ENCODE measurements at places on chromosomes 13 and 19.

GRCh38 chr19:42628411-42629140 lies 33.9 kb upstream of the CEACAM8 start:
- DNase-seq, result no peak

DNA sequence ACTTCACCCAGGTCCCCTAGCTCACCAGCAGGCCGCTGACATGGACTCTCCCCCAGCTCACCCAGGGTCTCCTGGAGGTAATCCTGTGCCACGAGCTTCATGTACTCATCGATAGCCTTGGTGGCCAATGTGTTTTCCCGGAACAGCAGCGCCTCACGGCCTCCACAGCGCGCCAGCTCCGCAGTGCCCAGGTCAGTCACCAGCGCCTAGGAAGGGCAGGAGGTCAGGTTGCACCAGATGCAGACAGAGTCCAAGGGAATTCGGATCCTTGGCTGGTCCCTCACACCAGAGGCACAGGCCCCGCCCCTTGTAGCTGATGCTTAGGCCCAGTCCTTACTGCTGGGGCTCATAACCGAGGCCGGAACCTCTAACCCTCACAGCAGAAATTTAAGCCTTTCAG lies 6.7 kb upstream of the WIZ start:
- DNase-seq, result no peak

DNA sequence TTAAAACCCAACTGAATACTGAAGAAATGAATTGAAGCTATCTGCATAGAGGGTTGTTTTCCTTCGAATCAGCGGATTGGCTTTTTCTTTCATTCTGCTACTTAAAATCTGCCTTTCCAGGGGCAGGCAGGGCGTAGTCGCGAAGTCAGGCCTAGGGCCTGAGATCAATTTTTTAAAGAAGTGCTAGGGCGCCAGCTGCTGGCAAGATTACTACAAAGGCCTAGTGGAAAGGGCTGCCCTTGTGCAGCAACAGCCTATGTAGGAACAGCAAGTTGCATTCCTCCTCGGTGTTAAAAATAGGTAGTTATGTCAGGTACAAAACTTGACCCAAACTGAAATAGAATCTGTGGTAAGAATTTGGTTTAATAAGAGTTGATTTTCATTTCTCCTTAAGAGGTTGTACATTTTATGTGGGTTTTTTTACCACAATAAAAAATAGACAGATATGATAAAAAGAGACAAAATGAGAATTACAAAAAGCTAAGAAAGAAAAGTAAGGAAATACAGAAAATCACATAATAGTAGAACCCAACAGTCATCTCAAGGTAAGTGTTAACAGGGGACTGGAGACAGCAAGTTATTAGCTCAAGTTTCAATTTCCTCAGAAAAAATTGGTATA lies 9.5 kb upstream of the URAD start:
- no peak for DNase-seq

DNA sequence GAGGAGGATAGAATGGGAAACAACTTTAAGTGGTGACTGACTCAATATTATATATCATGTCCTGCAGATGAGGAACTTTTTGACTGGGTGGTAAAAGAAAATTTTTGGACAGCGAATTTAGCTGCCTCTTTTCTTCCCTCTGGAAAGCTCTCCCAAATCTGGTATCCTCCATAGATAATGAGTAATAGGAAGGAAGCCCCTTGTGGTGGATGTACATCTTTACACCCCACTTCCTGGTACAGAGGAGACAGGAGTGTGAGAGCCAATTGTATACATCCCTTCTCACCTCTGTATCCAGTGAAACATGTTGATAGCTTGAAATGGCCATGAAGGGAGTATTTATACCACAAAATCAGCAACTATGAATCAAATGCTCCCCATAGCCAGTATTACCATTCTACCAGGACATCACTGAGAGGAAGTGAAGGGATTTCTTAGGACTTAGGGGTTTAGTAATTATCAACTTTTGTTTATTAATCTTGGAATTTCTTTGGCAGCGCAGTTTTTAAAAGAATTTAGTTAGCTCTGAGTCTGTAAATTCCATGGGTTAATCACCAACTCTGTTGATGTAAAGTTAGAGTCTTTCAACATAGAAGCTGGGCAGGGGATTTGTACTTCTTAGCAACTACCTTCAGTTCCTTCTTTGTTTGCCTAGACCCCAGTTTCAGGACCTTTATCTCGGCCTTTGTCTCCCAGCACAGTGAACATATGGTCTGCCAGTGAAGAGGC lies 17.0 kb upstream of the TDRD3 start:
- DNase-seq, result no peak

- no peak for DNase-seq
Measured at GRCh38 chr19:4910594-4911281, 1.4 kb downstream of the UHRF1 start.

GRCh38 chr19:15584095-15584494 lies 30.9 kb upstream of the CYP4F8 start:
- DNase-seq, result no peak

- no peak for DNase-seq
Measured at GRCh38 chr13:67509018-67509417, 278.9 kb upstream of the PCDH9 start.

- DNase-seq, result no peak
Measured at GRCh38 chr19:51029718-51030117, 3.3 kb upstream of the KLK11 start.

DNA sequence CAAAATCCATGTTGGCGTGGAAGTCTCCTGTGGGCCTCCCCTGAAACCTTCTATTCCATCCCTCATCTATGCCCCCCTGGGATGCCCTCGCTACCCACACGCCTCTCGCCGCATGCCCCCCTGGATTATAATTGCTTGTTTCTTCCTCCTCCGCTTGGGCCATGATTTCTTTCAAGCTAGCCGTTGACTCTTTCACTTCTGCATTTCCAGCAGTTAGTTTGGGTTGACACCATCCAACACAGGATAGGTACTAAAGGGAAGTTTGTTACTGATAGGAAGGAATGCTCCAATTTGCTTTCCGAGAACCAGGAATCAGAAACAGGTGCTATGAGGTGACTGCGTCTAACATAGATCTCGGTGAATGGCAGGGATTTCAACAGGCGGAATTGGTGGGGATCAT lies 7.7 kb upstream of the SLC25A15 start:
- no peak for DNase-seq

DNA sequence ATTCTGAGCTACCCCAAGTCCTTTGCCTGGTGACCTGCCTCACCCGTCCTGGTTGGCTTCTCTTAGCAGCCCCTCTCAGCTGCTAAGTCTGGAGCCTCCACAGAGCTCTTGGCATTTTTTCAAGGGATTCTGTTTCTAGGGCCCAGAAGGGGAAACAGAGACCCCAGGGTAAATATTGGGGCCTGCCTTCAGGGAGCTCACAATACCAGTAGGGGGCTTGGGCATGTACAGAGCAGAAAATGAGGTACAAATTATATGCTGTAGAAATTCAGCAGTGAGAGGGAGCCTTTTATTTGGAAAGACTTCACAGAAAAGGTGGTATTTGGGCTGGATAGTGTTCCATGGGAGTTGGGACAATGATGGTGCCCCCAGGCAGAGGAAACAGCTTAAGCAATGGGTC lies 3.7 kb downstream of the SAMD4B start:
- no peak for DNase-seq

- no peak for DNase-seq
Measured at GRCh38 chr13:73870970-73871935, 263.0 kb downstream of the KLF12 start.

DNA sequence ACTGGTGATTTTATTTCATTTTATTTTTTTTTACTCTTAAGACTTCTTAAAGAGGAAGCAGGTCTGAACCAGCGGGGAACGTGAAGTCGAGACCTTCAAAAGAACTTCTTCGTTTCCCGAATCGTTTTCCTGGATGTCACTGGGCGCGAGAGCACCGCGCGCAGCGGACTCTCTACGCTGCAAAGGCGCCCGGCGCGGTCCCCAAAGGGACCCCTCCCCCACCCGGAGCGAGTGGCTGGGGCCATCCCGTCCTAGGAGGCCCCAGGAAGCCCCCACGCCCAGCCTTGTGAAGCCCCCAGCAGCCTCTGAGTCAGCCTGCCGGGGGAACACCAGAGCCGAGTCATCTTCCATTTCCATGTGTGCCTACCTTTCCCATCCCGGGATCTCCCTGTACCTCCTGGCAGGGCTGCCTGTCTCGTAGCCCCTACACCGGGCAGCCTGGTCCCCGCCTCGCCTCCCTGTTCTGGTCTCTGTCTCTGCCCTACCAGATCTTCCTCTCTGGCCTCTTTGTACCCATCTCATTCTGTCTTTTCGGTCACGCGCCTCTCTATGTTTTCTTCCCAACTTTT lies 608 bp downstream of the CD70 start:
- DNase-seq, result no peak

DNA sequence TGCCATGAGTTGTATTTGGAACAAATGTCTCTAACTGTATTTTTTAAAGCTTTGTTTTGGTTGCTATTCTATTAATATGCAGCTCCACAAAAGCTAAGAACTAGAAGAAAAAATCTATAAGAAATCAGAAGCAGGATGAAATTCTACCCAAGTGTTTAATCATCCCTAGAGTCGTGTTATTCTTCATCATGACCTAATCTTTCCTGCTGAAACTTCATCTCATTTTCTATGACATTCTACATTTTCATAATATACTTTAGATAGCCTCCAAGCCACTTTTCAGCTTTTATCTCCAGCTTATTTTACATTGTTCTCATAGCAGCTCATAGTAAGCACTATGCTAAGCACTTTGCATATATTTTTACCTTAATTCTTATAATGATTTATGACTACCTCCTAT lies 302.8 kb downstream of the FOXO1 start:
- no peak for DNase-seq

DNA sequence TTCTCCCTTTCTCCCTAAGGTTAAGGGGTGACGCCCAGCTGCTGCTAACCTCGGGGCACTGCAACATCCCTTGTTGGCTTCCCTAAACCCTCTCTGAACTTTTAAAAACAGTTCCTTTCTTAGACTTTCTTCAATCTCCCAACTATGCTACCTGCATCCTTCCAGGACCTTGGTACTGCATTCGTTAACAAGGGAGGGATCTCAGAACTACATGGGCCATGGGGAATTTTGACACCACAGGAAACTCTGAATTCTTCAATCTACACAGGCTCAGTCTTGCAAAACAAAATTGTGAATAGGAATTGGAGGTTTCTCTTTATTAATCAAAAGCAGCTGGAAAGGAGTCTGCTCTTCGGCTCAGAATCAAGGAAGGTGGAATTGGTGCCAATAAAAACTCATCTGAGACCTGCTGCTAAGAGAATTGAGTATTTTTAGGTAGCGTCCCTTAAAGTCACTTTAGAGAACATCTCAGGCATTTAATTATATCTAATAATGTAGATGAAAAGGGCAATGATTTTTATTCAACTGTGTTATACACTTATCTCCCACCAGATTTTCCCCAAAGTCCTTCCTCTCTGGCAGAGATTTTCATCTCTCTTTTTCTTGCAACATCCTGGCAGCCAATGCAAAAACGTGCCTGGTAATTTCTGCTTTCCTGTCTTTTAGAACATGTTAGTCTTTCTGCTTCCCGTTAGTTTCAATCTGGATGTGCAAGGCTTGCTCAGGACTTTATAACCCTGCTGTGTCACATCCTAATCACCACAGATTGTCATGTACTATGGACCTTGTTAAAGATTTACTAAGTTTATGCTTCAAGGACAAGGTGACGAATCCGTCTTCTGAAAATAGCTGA lies 69.1 kb upstream of the SLC15A1 start:
- no peak for DNase-seq

Measured in anterior cingulate cortex (tissue), 58 donors.